ENCODE measurements at places on chromosomes 16 and 17. TPM values are rescaled to one million over a fixed set of nuclear protein-coding genes. Genes with fewer than 3 reads are reported as not detected.

The GDPD3 gene
- 0.33 TPM for total RNA-seq

The TP53TG3 gene
- total RNA-seq: not detected

The SKAP1 gene
- not detected for total RNA-seq

The AGRP gene
- total RNA-seq: not detected

The ZDHHC7 gene
- 46.9 TPM for total RNA-seq

The STXBP4 gene
- total RNA-seq: 11.7 TPM

The KRTAP3-2 gene
- not detected for total RNA-seq

The HAP1 gene
- total RNA-seq: 5.5 TPM

The ESRP2 gene
- total RNA-seq: 24.3 TPM

The HS3ST3B1 gene
- 14.7 TPM for total RNA-seq

The PITPNM3 gene
- total RNA-seq: 24.2 TPM

The SLC52A1 gene
- total RNA-seq: 0.50 TPM

The KRT9 gene
- 0.27 TPM for total RNA-seq

GRCh38 chr17:35088356-35088880 is 24.9 kb upstream of the RFFL start:
- no peak for DNase-seq

DNA sequence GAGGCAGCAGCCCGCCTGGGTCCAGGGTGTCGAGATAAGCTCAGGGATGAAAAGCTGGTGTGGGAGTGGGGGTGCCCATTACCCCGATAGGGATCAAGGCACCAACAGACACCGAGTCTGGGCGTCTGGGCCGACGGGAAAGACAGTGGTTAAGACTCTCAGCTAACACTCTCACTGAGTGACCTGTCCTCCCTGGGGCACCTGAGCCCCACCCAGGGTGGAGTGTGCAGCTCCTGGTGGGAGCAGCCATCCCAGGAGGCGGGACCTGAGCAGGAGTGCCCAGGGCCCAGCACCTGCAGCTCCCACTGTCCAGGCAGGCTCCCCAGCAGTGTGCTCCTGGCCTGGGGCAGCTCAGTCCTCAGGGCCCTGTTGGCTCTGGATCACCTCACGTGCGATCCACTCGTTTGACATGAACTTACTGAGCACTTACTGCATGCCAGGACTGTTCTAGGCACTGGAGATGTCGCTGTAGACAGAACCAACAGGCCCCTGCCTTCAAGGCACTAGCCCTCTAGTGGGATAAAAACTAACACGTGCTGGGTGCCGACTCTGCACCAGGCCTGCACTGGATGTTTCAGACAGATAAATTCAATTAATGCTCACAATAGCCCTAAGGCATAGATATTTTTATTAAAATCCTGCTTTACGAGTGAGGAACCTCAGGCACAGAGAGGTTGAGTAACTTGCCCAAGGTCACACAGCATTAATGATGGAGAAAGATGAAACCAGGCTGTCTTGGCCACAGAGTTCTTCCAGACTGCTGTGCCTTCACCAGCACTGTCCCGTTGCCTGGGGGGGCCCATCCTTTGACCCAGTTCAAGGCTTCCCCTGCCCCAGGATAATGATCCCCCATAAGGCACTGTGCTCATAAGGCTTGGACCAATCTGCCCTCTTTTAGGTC is 1.9 kb downstream of the EVPLL start:
- no peak for DNase-seq

- no peak for DNase-seq
Observed at GRCh38 chr16:962366-962765, 8.4 kb downstream of the LMF1 start.

DNA sequence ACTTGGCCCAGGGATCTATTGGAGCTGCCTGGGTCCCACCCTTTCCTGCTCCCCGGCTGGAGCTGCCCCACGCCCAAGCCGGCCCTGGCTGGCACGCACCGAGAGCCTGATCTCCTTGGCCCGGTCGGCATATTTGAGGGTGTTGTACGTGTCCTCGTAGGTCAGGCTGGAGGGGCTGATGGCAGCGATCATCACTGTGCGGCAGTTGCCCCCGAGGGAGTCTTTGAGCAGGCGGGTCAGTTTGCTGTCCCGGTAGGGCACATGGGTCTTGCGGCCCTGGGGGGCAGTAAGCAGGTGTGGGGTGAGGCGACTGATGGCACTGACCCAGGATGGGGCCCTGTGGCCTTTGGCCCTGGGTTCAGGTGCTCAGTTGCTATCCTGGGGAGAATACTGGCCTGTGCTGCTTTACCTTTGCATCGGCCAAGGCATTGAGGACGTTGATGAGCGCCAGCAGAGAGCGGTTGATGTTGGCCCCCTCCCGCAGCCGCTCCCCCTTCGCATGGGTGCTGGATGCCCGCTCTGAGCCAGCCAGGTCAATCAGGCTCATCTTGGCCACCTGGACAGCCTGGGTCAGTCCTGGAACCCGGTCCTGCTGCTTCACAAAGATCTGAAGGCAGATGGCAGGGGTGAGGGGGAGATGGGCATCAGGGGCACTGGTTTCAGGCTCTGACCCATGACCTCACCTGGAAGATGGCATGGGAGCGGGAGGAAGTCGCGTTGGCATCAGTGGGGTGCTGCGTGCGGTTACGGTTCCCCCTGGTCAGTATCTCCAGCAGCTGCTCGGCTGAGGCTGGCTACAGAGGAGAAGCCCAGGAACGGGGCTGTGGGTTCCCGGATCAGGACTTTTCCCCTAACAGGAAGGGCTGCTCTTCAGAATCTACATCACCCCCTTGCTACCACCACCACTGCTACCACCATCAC is 13.5 kb downstream of the KIF18B start:
- DNase-seq: no peak

DNA sequence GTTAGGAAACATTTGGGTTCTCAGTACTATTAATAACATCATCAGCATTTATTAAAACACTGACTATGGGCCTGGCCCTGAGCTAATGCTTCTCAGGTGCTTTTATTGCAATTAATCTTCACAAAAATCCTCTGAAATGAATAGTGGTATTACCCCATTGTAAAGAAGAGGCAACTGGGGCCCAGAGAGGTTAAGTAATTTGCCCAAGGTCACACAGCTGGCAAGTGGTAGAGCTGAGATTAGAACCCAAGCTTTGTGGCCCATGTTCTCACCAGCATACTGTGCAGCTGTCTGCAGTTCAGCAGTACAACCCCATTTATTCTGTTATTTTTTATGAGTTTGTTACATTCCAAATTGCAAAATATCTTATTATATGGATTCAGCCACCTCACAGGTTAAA is 82.3 kb downstream of the TBC1D16 start:
- DNase-seq: no peak

GRCh38 chr17:82058230-82058854 is 6.6 kb downstream of the GPS1 start:
- DNase-seq: no peak

DNA sequence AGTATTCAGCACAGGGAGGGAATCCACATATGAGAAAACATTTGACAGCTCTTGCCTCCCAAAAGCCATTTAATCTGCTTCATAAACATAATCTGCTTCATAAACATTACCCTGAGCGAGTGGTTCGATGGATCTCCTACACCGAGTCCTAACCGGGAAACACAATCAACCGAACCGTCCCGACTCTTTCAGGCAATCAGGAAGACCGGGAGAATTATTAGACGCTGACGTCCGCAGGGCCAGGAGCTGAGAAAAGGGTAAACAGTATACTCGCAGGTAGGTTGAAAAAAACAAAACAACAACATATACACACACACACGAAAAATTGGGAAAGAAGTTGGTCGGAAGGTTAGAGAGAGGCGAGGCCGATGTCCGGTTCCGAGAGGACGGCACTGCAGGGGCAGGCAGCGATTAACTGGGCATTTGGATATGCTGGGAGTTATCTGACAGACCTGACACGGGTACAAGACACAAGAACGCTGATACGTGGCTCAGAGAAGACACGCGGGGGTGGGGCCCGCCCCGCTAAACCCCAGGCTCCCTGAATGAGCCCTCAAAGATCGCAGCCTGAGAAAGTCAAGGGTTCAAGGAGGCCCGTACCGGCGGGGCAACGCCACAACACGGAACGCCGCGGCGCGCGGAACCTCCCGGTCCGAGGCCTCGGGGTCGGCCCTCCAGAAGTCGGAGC is 585 bp downstream of the AP1G1 start:
- DNase-seq: peak; percentile 54

DNA sequence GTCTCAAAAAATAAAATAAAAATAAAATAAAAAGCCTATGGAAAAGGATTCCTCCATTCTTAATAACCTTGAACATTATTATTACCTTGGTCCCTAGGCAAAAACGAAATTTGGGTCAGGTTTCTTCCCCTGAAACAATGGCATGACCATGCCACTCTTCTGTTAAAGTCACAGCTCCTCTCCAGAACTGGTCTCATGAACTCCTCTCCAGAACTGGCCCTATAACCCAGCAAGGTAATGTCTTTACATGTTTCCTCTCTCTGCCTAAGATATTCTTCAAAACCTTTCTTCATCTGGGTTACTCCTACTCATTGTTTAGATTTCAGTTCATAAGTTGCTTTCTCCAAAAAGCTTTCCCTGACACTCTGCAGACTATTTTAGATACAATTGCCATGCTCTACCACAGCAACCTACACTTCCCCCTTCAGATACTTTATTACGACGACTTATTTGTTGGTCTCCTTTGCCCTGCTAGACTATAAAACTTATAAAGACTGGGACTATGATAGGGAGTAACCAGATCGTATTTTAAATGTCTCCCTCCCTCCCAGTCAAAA is 13.5 kb downstream of the TRIM37 start:
- DNase-seq: no peak

- no peak for DNase-seq
Observed at GRCh38 chr17:75151930-75152329, 2.4 kb downstream of the JPT1 start.

GRCh38 chr16:16100631-16101030 is 122.7 kb downstream of the ABCC6 start:
- no peak for DNase-seq

DNA sequence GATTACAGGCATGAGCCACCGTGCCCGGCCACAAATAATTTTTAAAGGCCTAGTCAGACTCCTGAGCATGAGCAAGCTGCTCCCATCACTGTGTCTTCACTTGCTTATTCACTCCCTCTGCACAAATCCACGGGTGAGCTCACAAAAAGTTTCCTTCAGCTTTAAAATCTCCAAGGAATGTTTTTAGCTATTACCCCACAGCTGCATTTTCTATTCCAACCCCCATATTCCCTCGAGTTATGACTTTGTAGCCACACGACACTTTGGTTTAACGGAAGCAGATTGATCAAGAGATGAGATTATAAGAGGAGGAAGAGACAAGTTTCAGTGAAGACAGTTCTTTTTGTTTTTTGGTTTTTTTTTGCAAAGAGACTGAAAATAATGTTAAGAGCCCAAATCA is 49.1 kb upstream of the SLC25A19 start:
- no peak for DNase-seq

GRCh38 chr17:72953621-72954020 is 138.9 kb downstream of the SLC39A11 start:
- DNase-seq: no peak

DNA sequence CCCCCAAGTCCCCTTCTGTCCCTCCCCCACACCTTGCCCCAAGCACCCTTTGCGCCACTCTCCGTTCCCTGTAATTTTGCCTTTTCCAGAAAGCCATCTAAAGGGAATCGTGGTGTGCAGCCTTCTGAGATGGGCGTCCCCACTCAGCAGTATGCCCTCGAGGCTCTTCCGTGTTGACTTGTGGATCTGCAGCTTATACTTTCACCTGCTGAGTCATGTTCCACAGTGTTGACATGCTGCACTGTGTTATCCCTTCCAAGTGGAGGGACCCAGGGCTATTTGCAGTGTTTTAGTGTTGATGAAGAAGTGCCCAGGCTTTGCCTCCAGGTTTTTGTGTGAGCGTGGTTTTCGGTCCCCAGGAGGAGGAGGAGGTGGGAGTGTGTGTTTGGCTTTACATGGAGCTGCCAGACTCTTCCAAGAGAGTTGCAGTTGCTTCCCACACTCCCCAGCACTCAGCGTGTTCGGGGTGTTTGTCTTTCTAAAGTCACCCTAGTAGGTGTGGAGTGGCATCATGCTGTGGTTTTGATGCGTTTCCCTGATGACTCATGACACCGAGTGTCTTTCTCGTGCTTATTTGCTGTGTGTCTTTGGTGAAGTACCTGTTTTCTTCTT is 32.1 kb upstream of the JPT2 start:
- peak; percentile 60 for DNase-seq

GRCh38 chr16:85469929-85470590 is 143.1 kb upstream of the GSE1 start:
- DNase-seq: no peak

- DNase-seq: no peak
Observed at GRCh38 chr17:28366605-28367004, 1.6 kb upstream of the SEBOX start.

GRCh38 chr17:48247603-48248002 is 140.0 kb downstream of the SNX11 start:
- DNase-seq: no peak

DNA sequence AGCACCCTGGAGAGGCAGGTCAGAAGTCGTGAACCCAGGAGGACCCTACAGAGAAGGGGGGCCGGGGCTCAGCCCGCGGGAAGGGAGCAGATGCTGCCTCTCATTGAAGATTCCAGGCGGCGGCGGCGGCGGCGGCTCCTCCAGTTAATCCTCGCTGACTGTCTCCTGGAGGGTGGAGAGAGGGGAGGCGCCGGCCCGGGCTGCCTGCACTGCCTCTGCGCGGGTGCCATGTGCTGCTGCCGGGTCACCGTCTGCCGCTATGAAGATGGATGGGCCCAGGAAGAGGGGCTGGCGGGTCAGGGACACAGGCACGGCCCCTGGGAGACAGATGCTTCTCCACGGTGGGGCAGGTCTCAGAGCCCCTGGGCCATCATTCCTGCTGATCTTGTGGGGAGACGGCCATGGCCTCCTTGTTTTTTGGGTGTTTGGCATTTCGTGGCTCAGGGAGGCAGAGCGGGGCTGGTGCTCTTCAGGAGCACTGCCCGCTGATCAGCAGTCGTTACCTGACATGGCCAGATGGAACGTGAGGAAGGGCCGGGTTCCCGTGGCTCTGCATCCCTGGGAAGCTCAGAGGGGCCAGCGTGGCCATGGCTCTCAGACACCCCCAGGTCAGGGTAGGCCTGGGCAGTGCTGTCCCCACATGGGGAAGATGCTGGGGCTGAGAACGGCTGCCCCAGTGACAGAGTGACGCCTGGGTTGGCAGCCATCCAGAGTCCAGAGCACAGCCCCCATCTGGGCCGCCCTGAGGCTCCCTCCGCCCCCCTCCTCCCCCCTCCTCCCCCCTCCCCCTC is 36.1 kb downstream of the GINS2 start:
- DNase-seq: no peak

DNA sequence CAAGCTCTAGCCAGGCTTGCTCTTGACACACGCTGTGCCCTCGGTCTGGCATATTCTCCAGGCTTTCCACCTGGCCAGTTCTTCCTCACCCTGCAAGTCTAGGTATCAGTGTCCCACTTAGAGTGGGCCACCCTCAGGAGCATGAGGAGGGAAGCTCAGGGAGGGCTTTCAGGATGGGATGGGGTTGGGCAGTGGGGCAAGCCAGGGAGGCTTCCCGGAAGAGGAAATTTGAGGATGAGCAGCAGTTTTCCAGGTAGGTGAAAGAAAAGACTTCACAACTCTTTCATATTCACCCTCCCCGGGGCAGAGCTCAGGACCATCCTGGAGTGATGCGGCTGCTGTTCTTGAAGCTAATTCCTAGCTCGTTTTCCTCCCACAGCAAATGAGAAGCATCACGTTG is 14.5 kb upstream of the LDHD start:
- DNase-seq: no peak

All from mammary epithelial cell (primary cell).